Mammary epithelial cell (primary cell): ENCODE measurements at places on chromosomes 3 and 15. TPM values are rescaled to one million over a fixed set of nuclear protein-coding genes. Genes with fewer than 3 reads are reported as not detected.

Gene GRK7
- not detected in 2 replicates for total RNA-seq

DNA sequence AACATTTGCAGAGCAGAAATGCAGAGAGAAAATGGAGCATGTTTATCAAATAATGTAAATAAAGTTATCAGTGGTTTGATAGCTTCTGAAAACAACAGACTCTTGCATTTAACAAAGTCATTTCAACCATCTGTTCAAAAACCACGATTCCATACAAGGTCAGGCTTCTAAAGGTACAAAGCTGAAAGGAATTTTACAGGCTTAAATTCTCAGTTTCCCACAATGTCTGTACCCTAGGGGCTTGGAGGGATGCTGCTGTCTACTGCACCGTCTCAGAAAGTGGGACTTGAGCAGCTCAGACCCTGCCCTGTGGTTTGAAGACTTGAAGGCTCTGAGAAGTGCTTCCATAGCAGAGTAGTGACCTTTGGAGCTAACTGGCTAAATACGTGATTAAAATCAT is 30.4 kb upstream of the TM4SF1 start:
- no peak for DNase-seq

GRCh38 chr15:69071260-69071659 is 56.8 kb downstream of the NOX5 start:
- DNase-seq, result no peak

DNA sequence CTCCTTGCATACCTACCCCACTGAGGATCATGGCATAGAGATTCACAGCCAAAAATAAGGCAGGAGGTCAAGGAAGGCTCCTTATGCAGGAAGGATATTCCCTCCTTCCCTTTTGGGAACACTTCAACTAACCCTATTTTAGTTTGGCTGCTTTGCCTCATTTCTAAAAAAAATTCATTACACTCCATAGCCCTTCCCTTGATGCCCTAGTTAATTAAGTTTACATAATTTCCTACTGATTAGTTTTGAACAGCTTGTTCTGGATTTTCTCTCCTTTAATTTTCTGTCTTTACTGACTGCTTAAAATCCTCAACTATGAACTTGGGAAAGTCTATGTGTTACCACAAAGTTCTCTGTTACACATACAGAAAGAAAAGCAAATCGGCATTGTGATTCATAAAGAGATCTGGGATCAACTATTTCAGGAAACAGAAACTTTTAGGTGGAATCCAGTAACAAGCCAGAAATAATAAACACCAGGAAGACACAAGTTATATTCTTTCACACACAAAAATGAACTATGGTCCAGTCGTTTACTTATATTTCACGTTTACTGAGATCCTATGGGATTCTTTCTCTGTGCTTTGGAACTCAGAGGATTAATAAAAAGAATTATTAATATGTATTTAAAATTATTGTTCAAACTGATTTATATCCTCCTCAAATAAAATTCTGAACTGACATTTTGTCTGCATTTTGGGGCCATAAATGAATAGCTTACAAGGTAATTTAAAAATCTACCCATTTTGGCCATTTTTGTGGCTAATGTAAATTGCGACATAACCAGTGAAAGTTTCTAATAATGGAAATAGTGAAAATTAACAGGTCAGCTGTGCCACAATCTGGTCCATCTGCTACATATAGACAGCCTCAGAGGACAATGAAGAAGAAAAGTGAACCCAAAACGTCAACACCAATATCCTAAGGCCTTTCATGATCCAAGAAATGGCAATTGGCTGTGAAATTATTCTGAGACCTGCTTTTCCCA is 113.8 kb downstream of the FRMD5 start:
- peak; percentile 39 for DNase-seq

Gene NPRL2
- 17.7 TPM for total RNA-seq

Gene ZIC1
- not detected in 2 replicates for total RNA-seq

Gene ATP13A5
- 0.17 TPM for total RNA-seq

Gene MUC20
- 0.33 TPM for total RNA-seq

Gene CYP8B1
- total RNA-seq, result not detected

DNA sequence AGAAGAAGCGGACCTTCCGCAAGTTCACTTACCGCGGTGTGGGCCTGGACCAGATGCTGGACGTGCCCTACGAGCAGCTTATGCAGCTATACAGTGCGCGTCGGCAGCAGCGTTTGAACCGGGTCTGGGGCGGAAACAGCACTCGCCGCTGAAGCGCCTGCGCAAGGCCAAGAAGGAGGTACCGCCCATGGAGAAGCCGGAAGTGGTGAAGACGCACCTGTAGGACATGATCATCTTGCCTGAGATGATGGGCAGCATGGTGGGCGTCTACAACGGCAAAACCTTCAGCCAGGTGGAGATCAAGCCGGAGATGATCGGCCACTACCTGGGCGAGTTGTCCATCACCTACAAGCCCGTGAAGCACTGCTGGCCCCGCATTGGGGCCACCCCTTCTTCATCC is 390.4 kb upstream of the MEIS2 start:
- no peak for DNase-seq

Gene TRH
- not detected for total RNA-seq

DNA sequence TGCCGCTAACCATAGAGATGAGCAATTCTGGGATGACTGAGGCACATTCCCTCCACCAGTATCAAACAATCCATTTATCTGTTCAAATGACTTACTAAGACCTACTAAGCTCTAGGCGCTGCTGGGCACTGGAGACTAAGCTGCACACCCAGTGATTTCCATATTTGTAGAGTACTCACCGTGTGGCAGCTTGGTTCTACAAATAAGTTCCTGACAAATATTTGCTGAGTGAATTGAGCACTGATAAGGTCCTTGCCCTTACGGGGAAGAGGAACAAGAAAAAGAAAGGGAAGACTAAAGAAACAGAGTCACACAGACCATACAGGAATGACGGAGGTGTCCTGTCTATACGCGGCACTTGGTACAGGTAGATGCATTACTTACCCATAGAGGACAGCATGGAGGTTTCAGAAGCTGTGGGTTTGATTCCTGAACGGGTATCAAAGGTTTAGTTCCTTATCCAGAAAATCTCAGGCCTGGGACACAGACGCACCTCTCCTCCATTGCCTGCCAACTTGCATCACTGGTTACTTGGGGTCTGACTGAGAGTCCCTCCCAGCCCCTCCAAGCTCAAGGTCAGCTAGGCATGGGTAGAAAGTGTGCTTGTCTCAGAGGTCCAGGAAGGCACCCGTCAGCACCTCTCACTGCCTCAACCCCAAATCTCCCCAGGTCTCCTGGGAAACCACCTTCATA is 298.6 kb upstream of the LYSMD4 start:
- DNase-seq, result no peak

GRCh38 chr3:159260049-159260662 is 458.3 kb downstream of the MFSD1 start:
- peak; percentile 42 for DNase-seq

DNA sequence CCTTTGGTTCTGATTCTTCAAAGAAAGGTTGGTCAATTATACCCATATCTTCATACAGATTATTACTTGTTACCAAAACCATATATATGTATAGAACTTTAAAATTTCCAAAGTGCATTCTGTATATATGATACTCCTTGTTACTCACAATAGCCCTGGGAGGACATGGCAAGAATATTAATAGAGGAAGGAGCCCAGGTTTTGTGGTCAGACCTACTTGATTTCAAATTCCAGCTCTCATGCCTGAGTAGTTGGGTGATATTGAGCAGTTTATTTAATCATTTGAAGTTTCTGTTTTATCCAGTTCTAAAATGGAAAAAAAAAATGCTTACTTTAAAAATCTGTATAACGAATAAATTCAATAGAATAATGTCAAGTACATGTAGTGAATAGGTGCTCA is 2.5 kb downstream of the IL1RAP start:
- DNase-seq, result peak; percentile 21

GRCh38 chr15:70401709-70402108 is 304.0 kb upstream of the TLE3 start:
- no peak for DNase-seq

DNA sequence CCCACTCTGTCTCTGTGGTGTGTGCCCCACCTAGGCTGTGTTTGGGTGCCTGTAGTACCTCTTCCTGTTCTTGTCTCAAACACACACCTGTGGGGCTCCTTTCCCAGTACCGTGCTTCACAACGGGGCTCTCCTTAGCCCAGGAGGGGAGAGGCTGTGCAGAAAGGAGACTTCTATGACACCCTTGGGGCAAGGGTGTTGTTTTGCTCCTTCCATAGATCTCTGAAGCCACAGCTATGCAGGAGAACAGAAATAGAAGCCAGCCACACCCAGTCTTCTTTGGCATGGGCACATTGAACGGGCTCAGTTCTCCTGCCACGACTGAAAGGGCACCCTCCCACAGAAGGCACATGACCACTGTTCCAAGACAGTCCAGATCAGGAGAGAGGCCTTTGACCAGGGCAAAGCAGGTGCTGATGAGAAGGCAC is 74.3 kb downstream of the LIPC start:
- DNase-seq, result peak; percentile 17

DNA sequence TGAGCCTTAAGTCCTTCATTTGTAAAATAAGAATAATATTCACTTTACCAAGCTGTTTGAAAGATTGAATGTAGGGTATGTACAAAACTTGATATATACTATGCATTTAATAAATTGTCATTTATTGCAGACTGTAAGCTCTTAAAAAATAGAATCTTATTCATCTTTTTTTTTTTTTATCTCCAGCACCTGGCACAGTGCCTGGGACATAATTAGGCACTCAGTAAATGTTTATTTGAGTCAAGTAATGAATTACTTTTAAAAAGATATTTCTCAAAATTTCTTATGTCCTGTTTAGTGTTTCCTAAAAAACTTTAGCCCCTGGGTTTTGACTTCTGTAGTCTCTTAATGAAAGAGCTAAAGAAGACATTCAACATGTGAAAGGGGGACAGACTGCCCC is 71.7 kb downstream of the TOP2B start:
- no peak for DNase-seq

- DNase-seq, result no peak
These were observed 100.6 kb upstream of the ATP11B start for GRCh38 chr3:182692695-182693094.

Gene WNT7A
- total RNA-seq, result 12.3 and 19.9 TPM in 2 replicates

DNA sequence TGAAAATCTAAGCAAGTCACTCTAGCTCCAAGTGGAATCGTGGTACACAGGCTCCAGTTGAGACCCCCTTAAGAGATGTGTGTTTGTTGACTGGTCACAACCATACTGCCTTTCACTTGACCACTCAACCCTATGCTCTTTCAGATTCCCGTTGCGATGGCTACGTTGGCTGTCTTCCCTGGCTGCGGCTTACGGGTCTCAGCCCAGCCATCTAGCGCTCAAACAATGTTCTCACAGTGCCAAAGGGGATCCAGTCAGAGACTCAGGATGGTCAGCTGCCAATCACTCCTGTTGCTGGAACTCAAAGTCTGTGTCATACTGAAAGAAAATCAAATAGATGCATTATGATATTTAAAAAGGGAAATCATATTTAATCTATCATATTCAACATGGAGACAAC is 237.6 kb downstream of the ITPR1 start:
- DNase-seq, result no peak

DNA sequence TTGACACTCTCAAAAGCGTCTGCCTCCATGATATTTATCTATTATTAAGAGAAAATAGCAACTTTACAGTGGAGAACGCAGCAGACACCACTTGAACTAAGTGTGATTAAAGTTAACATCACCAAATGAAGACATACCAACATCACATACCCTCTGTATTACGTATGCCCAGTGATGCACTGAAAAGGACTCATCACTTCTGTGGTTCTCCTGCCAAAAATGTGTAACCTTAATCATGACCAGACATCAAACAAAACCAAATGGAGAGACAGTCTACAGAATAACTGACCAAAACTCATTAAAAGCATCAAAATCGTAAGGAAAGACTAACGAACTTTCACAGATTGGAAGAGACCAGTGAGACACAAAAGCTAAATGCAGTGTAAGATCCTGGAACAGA is 103.2 kb downstream of the PPP2R3A start:
- no peak for DNase-seq

DNA sequence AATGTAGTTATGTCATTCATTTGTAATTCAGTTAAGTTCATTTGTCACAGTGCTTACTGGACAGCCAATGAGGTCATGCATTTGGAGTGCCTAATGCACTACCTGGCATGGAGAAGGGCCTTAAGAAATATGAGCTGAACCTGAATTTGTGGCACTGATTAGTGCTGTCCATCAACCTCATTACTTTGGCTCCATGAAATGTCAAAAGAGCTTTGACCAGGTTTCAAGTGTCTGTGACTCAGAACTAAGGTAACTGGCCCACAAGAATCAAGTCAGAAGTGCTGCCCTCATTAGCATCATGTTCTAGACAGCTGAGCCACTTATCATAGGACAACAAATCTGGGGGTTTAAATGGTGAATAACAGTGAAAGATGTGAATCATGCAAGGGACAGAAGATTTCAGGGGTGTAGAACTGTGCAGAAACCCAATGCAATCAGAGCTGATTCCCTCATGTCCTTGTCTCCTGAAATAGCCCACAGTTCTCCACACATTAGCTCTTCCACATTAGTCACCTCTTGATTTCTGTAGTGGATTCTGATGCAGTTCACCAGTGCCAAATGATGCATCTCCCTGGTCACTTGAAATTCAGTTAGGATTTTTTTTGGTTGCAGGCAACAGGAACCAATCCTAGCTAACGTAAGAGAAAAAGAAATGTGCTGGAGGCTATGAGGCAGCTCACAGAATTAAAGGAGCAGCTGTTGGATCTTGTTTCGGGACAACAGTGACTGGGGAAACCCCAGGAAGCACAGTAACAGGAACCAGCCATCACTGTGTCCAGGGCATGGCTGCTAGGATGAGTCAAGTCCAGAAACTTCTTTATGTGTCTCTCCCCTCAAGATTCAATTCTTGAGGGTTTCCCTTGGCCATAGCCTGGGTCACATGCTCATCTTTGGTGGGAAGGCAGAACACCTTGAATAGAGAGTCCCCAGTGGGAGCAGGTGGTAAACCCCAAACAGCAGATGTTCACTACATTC is 38.7 kb downstream of the CHST2 start:
- DNase-seq, result peak; percentile 89

DNA sequence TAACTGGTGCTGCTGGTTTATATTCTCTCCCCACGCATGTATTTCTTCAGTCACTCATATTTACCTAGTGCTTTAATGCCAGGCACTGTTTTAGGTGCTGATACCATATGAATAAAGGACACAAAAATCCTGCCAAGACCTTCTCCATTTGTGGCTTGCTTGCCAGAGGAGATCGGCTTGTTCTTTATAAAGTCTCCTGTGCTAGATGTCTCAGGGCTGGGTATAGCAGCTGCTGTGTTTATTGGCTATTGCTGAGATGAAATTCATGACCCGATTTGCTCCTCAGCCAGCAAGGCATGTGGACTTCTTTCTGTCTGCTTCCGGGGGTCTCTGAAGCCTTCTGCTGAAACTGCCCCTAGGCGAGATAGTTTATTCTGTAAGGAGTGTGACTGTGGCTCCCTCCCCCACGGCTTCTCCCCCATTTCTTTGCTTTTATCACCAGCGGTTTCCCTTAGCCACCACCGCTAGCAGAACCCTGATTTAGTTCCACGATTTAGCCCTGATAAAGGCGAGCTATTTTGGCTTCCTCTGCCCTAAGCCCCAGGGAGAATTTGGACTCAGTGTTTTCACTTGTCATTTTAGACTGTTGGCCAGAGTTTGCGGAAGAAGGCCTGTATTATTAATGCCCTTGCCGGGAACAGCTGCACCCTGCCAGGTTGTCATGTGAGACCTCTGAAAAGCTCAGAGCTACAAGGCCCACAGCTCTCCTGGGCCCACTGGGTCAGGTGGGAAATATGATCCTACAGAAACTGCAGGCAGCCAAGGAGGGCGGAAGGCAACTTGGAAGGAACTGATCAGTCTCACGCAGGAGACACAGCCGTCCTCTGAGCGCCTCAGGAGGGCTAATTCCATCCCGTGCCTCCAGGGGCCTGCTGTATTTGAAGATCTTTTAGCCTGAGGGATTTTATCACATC is 46.8 kb downstream of the ST6GAL1 start:
- no peak for DNase-seq

Gene BCHE
- not detected in 2 replicates for total RNA-seq

- peak; percentile 86 for DNase-seq
These were observed 15.8 kb downstream of the SLC9A9 start for GRCh38 chr3:143832433-143832832.
